ENCODE measurements at places on chromosomes 1 and 21.

GRCh38 chr1:183879494-183879893 is 74.6 kb downstream of the RGL1 start:
- no peak for DNase-seq

DNA sequence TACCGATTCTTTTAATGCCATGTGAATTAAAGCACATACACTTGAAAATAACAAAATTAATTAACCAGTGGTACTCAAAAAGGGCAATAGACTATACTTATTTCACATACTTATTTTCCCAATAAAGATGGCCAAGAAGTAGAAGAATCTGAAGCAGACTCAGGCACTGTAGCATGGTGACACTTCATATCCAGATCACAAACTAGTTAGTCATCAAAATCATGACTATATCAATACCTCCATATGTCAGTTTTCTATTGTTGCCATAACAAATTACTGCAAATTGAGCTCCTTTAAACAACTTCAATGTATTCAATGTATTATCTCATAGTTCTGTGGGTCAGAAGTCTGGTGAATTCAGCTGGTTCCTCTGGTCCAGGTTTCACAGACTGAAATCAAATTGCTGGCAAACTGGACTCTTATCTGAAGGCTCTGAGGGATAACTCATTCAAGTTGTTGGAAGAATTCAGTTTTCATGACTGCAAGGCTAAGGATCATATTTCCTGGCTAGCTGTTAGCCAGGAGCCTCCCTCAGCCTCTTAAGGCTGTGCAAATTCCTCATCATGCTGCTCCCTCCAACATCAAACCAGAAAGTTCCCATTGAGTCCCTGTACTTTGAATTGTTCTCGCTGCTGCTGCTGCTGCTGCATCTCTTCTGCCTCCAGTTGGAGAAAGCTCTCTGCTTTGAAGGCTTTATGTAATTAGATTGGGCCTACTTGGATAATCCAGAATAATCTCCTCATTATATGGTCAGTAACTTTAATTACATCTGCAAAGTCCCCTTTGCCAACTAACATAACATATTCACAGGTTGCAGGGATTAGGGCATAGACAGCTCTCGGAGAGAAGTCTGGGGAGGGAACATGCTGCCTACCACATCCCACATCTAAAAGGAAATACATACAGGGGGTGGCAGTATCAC is 91.5 kb downstream of the MRPL39 start:
- no peak for DNase-seq

DNA sequence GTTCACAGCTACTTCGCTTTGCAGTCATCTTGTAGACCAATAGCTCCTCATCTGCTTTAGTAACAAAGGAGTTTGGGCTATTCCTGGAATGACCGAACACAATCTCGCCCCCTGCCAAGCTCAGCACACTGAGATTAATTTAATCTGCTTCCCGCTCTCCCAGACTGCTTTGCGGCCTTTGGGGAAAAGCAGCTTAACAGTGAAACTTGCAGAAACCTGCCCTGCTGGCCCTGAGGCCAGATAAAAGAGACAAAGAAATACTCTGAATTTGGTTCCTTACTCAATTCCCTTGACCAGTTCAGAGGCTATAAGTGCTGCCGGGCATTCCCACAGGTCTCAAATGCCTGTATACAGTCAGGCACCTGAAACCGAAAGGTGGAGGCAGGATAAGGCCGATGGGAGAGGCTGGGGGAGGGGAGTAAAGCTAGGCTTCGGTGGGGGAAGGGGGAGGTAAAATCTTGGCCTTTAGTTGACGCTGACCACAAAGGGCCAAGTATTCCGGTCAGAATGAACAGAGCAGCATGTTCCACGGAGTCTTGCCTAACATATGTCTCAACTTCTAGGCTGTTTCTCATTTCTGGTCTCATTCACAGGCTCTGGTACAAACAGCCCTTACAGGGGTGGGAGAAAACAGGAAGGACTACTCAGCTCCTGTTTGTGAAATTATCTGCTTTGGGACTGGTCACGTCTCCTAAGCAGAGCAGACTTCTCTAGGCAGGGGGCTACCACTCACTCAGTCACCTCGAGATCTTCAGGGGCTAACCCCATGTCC is 17.7 kb upstream of the A3GALT2 start:
- DNase-seq: peak; percentile 49

- no peak for DNase-seq
These were observed 166.4 kb downstream of the PBX1 start for GRCh38 chr1:164725401-164725800.

DNA sequence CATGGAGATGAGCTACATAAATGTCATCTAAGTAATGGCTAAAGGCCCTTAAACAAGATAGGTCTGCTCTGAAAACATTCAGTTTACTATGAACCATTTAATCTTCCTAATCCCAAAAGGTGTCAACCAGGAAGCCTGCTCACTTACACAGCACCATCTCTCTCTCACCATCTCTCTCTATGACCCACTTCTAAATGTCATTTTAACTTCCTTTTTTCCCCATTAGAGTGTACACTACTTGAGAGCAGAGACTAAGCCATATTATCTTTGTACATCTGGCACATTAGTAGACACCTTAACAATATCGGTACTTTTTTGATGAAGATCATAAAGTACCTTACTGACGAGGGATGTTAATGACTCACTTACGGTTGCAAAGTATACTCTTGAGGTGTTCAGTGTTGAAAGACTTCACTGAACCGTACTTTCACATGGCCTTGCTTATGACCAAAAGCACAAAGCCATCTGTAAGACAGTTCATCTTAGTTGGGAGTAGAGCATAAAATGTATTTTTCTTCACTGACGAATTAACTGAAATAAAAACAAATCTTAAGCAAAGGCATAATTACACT is 25.4 kb downstream of the FBXO42 start:
- no peak for DNase-seq

GRCh38 chr1:39685071-39685470 is 6.2 kb downstream of the HPCAL4 start:
- no peak for DNase-seq

- DNase-seq: peak; percentile 76
These were observed 6.5 kb downstream of the KCNN3 start for GRCh38 chr1:154863315-154864174.
